NCI-H2107 (cell line): ENCODE measurements at places on chromosomes 3 and 15.

- DNase-seq = no peak
These were observed 297.8 kb downstream of the SATB1 start for GRCh38 chr3:18127174-18127858.

DNA sequence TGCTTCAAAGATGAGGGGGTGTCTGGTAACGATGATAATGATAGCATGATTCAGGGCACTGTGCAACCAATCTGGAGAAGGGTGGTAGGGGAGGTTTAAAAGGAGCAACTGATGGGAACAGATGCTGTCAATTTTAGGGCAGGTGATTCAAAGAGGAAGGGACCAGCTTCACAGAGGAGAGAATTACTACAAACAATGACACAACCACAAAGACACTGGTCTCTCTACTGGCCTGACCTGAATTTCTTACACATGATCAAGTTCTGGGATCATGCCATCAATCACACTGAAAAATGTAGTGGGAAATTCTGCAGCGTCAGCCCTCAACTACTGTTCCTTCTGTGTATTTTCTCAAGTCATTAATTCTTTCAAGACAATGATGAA is 2.6 kb upstream of the CDV3 start:
- DNase-seq = no peak

DNA sequence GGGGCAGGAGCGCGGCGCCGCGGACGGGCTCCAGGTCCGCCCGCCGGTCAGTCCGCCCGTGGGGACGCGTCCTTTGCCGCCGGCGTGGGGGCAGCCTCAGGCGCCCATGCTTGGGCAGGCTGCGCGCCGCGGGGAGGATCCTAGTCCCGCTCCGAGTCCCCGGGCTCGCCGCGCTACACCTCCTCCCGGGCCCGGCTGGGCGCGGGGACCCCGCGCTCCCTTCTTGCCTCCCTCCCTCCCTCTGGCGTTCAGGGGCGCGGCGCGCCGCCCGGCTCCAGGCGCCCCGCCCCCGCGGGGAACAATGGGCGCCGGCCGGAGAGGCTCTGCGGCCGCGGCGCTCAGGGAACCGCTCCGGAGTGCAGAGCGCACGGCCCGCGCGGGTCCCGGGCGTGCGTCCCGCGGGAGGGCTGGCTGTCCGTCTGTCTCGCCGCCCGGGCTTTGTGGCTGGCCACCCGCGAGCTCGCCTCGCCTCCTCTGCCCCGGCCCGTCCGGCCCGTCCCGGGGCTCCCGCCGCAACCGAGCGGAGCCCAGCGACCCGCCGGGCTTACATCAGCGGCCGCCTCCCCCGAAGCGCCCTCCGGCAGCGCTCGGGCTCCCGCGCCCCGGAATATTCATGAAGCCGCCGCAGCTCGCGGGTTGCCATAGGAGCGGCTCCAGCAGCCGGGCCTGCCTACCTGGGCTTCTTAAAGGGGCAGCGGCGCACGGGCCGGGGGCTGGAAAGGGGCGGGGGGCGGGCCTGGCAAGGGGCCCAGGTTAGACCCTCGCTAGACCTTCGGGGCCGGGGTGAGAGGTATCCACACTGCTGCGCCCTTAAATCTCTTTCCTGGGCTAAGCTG is at the start of gene HCN4:
HCN4 (minus strand) TSS at position 658 of the 836 bp plus-strand sequence. CDS start 688 bp downstream, outside the sequence.
- no peak for DNase-seq

DNA sequence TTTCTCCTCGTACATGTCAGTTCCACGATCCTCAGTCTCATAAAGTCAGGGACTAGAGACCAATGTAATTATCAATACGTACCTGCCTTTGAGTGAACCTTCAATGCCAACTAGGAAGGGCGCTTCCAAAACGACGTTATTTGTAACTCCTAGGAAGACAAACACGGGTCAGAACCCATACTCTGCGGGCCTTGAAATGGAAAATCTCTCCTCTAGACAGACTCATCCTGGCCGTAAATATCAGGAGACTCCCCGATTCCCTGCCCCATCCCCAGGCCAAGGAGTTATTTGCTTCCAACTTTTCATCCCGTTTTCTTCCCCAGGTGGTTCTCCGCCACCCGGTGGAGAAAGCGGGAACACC is 578 bp downstream of the OIP5 start:
- no peak for DNase-seq

- peak; percentile 36 for DNase-seq
These were observed at the start of gene CEMIP for GRCh38 chr15:80778964-80779657. Gene CEMIP (plus strand): TSS chr15:80779370. CDS start chr15:80873880, 94,510 bp downstream.

DNA sequence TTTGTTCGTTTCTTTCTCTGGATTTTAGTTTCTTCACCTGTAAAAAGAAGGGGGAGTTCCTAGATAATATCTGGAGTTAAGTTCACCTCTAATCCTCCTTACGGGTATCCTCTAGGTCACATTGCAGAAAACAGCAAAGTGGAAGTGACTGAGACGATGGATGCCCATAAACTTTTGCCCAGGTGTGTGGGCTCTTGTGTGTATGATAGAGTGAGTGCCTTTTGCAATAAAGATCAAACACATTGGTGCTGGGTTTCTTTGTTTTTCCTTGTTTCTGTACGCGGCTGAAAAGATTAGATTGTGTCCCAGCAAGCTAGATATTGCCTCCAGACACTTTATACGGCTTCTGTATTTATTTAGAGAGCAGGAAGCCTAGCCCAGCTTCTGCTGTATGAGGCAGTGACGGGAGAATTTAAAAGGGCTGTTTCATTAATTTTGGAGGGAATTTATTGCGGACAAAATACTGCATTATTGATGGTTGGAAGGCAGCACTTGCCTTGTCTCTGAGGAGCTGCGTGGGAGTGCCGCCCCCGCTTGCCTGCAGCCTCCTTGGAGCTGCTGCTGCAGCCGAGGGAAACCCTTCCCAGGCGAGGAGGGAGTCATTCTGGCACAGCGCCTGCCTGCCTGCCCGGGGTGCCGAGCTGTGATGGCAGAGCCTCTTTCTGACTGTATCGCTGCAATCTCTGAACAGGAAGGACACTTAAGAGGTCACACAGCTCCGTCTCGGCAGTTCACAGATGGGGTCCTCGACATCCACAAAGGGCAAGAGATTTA is 38.5 kb downstream of the PYDC2 start:
- DNase-seq = no peak

DNA sequence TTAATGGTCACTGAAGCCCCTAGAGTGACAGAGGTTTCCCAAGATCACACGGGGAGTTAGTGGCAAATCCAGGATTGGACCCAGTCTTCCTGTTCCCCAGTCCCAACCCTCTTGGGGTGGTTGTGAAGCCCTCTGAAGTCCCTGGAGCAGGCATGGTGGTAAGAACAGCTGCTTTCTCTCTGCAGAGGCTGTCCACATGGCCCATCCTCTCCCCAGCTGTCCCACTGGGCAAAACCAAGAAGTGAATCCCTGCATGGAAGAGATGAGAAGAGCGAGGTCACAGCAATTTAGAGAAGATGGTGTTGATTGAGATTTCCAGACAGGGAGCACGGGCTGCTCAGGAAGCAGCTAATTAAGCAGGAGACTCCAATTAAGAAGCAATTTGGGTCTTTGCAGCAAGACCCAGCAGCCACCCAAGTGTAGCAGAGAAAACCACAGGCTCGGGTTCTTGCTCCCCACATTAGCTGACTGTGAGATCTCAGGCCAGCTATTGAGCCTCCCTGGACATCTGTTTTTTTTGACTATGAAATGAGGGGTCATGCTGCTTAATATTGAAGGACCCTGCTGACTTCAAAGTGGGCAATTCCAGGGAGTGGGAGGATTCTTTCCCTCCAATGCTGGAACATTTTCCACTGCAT is 14.8 kb upstream of the HDAC11 start:
- no peak for DNase-seq

DNA sequence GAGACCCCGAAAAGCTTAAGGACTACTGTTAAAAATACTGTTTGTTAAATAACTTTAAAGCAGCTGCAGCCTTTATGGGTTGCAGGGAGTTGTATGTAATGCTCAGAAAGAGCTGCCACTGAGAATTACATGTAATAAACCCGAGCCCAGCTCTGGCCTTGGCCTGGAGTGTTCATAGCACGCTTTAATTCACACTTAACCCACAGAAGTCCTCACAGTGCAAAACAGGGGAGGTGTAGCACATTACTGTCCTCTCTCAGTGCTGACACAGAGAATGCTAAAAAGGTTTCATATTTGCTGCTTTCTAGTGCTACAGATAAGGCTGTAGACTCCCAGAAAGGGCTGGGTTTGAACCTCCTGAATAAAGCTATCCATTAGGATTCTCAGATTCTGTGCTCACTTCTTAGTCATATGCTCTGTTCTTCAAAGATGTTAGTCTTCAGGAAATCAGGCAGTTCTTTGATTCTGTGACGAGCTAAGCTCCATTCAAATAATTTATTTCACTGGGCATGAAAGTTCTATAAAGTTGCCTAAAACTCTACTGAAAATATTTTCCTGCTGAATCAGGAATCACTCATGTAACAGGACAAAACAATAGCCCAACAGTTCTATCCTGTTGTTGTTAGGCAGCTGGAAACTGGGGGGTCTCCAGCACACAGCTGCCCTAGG is 108.0 kb downstream of the SENP2 start:
- DNase-seq = no peak

DNA sequence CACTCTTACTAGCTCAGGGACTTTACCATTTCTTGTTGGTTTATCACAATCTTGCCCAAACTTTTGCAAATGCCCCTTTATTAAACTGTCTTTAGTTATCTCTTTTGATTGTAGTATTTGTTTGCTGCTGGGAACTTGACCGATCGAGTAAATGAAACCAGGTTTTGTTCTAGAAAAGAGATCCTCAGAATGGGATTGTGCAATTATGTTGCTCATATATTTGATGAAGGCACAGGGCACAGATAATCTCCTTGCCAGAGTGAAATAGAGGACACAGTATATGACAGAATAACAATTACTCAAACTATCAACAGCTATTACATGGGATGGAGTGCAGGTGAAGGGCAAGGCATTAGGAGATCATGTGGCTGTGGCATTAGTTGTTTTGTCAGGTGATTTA is 216.6 kb upstream of the RASGRP1 start:
- DNase-seq = no peak

DNA sequence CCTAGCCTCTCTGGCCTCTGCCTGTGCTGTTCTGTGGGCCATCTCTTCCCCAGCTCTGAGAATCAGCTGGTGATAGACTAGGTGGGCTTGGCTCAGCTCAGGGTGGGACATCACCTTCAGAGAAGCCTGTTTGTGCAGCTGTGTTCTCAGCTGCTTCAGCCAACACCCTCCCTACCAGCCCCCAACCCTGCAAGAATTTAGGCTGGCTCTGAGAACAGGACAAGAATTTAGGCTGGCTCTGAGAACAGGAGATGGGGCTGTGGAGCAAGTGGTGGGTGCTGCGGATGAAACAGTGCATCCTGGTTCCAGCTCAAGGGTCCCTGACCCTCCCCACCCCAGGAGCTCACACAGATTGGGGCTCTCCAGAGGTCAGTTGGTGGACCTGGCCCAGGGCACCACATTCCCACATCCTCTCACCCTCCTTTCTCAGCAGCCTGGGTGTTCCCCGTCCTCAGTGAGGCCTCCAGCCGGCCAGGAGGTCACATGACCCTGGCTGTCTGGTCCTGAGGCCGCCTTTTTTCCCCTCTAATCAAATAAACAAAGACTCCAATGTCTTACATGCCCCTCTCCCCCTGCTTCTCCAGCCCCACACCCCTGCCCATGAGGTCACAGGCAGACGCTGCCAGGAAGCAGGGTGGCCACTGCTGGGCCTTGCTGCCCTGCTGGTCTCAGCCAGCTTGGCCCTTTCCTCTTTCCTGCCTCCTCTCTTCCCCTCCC is 14.9 kb downstream of the PLEKHO2 start:
- DNase-seq = no peak

DNA sequence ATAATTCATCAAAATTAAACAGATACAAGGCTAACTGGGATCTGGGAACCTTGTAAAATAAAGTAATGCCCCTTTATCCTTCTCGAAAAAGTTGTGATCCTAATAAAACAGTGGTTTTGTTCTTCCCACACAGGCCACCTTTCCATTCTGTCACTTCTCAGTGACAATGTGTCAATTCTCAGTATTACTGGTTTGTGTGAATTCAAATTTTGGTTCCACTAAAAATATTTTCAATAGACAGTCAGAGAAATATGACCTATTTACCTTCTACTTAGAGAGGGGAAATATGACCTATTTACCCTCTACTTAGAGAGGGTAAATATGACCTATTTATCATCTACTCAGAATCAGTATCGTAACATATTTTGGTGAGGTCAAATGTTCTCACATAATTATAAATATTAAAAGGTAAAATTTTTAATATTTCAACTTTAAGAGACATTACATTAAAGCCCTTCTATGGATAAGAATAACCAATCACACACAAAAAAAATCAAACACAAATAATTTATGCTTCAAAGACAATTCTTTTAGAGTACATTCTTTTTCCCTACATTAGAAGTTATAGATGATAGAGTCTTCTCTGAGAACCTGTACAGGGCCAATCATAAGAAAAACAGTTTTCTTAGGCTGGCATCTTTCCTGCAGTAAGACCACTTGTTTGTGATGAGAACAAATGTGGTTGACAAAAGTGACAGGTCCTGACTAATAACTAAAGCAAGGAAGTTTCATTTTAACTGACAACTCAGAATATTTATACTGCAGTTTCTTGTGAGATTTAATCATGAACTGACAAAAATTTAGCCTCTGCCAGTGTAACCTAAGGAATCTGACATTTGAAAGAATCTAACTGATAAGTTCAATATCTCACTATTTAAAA is 323.3 kb downstream of the DIPK2A start:
- DNase-seq = no peak

GRCh38 chr3:10485380-10485779 is 20.0 kb downstream of the ATP2B2 start:
- no peak for DNase-seq
